H1 (cell line): ENCODE measurements at places on chromosomes 2 and 18. TPM values are rescaled to one million over a fixed set of nuclear protein-coding genes. Genes with fewer than 3 reads are reported as not detected.

Gene SCYGR4
- polyA plus RNA-seq: not detected in 2 replicates

- H3K27ac ChIP-seq: no peak overlapping the region
- H3K36me3 ChIP-seq: no peaks in the 10 kb centered on the region
- no peaks in the 10 kb centered on the region for H3K27me3 ChIP-seq
Measured at GRCh38 chr2:189999661-190000060, 62.9 kb downstream of the MSTN start.

DNA sequence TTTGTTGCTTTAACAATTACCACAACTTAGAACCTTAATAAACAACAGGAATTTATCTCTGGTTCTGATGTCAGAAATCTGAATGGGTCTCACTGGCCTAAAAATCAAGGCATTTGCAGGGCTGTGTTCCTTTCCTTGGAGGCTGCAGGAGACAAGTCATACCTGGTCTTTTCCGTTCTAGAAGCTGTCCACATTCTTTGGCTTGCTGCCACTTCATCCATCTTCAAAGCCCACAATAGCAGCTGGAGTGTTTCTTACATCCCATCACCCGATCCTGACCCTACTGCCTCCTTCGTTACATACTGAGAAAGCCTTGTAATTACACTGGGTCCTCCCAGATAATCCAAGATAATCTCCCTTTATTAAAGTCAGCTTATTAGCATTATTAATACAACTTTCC lies 18.1 kb downstream of the NETO1 start:
- DNase-seq: no peak
- H3K4me3 ChIP-seq: no peak overlapping the region
- H3K4me1 ChIP-seq: peaks cover 7% of the 10 kb centered on the region
- no peak overlapping the region for H3K27ac ChIP-seq
- no peaks in the 10 kb centered on the region for H3K36me3 ChIP-seq
- no peaks in the 10 kb centered on the region for H3K27me3 ChIP-seq

- peaks cover 6% of the 10 kb centered on the region; the same call in 1 of the 2 replicates for H3K4me1 ChIP-seq
- no peaks in the 10 kb centered on the region for H3K27me3 ChIP-seq
- H3K36me3 ChIP-seq: no peaks in the 10 kb centered on the region
Measured at GRCh38 chr2:68420254-68420910, 46.7 kb downstream of the FBXO48 start.

- H3K36me3 ChIP-seq: no peaks in the 10 kb centered on the region
- H3K4me3 ChIP-seq: peak overlapping the region; percentile 26; the same call in 1 of the 2 replicates
- H3K27ac ChIP-seq: no peak overlapping the region
- DNase-seq: no peak
- H3K27me3 ChIP-seq: peaks cover 56% of the 10 kb centered on the region
Measured at GRCh38 chr18:46755315-46756024, 1.4 kb downstream of the ST8SIA5 start.

- H3K4me1 ChIP-seq: peaks cover 10% of the 10 kb centered on the region; the same call in 1 of the 2 replicates
- H3K4me3 ChIP-seq: no peak overlapping the region
- DNase-seq: no peak
- H3K27me3 ChIP-seq: no peaks in the 10 kb centered on the region
Measured at GRCh38 chr2:152420936-152421335, 86.0 kb downstream of the FMNL2 start.

DNA sequence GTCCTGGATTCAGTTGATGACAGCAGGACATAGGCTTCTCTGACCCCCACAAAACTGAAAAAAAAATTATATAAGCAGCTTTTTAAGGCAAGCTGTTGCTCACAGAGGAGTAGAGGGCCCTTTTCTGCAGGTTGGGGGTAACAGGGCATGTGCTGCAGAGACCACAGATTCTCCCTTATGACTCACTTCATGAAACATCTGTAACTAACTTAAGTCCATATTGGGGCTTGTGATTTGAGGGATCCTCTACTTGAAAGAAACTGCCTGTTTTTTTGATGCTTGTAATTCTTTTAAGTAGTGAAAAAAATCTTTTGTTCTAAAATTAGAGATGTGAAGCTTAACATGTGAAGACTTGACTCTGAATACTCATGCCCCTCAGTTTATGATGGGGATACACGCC lies 33.4 kb downstream of the XRCC5 start:
- no peaks in the 10 kb centered on the region for H3K4me1 ChIP-seq
- no peak overlapping the region for H3K27ac ChIP-seq
- H3K4me3 ChIP-seq: no peak overlapping the region
- DNase-seq: no peak
- no peaks in the 10 kb centered on the region for H3K27me3 ChIP-seq

GRCh38 chr2:1708476-1709334 lies 35.6 kb downstream of the PXDN start:
- no peak for DNase-seq
- no peaks in the 10 kb centered on the region for H3K27me3 ChIP-seq
- no peak overlapping the region for H3K4me3 ChIP-seq
- peaks cover 12% of the 10 kb centered on the region for H3K4me1 ChIP-seq
